Stimulated activated CD4-positive, alpha-beta T cell treated with anti-CD3 and anti-CD28 coated beads, Interleukin-1b, Interleukin-23, amount 100 ng/mL, for 24 hours (primary cell): ENCODE measurements at places on chromosomes 16 and 17.

- DNase-seq: no peak
These were observed 79.6 kb upstream of the CACNG5 start for GRCh38 chr17:66755101-66755943.

GRCh38 chr16:66650707-66651473 lies 45.7 kb downstream of the CMTM4 start:
- DNase-seq: peak; percentile 49

DNA sequence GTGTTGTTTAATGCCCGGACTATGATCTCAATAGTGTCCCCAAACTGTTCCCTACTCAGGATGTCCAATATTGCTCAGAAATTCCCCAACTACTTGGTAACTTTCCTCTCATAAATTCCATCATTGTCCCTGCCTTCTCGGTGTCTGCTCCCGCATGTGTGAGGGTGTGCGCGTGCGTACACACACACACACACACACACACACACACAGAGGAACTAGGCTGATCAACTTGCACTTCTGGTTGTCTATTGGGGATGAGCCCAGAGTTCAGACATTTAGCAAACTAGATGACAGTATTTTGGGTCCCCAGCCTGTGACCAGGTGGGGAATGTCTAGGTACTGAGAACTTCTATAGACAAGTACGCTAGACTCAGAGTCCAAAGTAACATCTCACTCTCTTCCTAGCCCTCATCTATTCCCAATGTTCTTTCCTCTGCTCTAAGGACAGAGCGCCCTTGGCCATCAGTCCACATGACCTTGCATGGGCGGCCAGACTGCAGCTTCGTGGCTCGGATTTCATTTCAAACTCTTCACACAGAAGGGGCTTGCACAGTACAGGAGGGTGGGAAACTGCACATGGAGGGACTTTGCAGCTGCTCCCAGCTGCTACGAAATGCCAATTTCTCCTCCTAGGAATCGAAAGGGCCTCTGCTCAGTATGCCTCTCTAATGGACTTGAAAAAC lies 5.3 kb downstream of the HS3ST3A1 start:
- no peak for DNase-seq

GRCh38 chr17:63418540-63418939 lies 27.6 kb downstream of the CYB561 start:
- DNase-seq: no peak

DNA sequence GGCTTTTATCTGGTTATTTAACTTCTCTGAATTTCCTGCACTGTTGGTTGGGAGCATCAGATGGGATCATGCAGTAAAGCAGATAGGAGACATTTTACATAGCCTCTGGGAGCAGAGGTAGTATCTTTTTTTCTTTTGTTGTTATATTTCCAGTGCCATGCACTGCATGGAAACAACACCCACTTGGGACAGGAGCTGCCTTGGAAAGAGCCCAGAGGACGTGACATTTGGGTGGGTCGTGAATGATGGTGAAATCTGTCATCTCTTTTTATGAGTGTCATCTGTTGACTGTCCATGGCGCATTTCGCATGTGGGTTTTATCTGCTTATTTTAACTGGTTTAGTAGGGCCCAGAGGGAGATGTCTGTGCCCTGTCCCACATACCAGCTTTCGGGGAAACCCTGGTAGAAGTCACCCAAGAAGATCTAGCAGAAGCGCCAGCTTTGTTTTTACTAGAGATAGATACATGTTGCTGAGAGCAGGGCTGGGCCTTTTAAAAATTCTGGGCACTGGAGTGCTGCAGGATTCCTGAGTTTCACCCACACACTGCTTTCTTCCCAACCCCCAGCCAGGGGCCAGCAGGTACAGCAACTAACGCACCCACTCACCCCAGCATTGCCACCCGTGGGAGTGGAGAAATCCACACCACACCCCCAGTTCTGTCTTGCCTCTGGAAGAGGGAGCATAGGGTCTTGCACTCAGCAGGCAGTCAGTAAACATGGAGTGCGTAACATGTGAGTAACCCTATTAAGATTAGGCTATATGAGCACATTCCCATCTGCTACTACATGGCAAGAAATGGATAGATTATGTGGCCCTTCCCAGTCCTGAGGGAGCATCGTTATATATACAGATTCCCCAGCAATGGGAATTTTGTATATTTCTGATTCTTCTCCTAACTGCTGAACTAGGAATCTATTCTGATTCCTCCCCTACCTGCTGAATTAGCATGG lies 8.4 kb upstream of the TERF2 start:
- no peak for DNase-seq

DNA sequence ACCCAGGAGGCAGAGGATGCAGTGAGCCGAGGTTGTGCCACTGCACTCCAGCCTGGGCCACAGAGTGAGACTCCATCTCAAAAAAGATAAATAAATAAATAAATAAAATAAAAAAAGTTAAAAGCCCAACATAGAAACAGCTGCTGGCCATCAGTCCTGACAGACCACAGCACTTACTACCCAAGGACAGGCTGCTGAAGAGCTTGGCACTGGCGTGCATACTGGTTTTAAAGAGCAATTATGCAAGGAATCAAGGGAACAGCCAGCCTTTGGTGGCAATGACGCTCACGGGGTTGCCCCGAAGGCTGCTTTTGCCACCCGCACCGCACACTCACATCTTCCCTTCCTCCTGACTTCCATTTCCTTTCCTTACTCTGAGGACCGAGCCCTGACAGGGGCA lies 4.2 kb downstream of the PLD6 start:
- no peak for DNase-seq
